ENCODE measurements at places on chromosomes 6 and 20. TPM values are rescaled to one million over a fixed set of nuclear protein-coding genes. Genes with fewer than 3 reads are reported as not detected.

Gene BACH2
- polyA plus RNA-seq: 4.5 TPM

Gene DACT2
- polyA plus RNA-seq: 4.6 TPM

Gene HCRTR2
- polyA plus RNA-seq: not detected

Gene HLA-DOB
- not detected for polyA plus RNA-seq

GRCh38 chr6:72649032-72649984 lies 27.4 kb downstream of the KCNQ5 start:
- no peak for DNase-seq

DNA sequence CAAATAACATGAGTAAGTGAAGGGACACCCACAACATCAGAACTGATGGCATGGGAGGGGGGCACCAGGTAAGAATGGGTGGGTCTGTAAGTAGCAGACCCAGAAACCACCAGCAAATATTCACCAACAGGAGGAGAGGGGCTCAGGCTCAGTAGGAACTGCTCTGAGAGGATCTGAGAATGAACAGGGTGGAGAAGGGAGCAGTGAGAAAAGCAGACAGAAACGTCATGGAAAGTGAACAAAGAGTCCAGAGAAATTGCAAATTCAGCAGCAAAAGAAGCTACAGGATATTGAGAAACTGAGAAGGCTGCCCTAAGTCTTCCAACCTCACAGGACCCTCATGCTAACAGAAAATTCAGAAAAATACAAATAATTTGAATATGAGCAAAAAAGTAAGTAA lies 121.3 kb downstream of the KIF16B start:
- no peak for DNase-seq

DNA sequence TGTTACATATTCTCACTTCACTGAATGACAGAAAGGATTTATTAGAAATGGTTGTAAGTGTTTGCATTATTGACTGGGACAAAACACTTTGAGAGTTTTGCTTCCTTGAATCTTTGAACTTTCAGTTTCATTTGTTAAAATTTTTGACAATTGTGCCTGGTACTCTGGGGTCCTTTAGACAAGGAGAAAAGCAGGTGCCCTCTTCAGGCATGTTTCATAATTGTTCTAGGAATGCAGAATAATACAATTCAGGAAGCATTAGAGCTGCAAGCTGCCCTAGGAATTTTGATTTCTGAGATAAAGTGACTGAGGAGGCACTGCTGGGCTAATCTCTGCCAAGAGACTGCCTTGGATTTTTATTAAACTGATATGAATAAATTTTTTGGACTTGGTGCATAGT lies 49.7 kb downstream of the TOP1 start:
- DNase-seq: no peak

DNA sequence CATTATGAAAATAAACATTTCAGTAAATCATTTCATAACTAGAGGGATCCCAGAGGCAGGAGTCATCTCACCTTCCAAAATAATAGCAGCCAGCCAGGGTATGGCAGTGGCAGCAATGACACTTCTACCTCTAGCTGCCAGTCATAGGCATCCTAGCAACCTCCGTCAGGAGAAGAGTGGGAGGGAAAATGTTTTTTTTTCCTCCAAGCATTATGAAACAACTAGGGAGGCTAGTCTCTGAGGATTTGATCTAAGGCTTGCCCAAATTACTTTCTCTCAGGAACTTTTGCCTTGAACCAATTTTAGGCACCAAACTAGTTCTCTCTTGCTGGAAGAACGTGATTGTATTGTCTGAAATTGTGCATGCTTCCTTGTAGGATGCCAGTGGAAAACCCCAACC lies 208.7 kb upstream of the PREP start:
- DNase-seq: no peak

GRCh38 chr20:57672164-57672563 lies 37.7 kb downstream of the PMEPA1 start:
- peak; percentile 65 for DNase-seq

DNA sequence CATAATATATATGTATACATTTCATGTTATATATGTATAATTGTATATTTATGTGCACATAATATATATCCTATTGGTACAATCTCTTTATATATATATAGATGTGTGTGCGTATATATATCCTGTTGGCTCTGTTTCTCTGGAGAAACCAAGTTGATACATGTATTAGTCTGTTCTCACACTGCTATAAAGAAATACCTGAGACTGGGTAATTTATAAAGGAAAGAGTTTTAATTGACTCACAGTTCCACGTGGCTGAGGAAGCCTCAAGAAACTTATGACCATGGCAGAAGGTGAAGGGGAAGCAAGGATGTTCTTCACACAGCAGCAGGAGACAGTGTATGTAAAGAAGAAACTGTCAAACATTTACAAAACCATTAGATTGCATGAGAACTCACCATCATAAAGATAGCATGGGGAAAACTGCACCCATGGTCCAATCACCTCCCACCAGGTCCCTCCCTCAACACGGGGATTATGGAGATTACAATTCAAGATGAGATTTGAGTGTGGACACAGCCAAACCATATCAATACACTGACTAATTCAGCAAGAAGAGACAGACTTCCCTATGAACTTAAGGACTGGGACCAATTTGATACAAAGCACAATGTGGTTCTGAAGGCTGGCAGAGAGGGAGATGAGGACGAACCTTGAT lies 14.0 kb downstream of the CST3 start:
- DNase-seq: no peak

- peak; percentile 60 for DNase-seq
These were observed 259.6 kb upstream of the EPHA7 start for GRCh38 chr6:93678841-93679454.

DNA sequence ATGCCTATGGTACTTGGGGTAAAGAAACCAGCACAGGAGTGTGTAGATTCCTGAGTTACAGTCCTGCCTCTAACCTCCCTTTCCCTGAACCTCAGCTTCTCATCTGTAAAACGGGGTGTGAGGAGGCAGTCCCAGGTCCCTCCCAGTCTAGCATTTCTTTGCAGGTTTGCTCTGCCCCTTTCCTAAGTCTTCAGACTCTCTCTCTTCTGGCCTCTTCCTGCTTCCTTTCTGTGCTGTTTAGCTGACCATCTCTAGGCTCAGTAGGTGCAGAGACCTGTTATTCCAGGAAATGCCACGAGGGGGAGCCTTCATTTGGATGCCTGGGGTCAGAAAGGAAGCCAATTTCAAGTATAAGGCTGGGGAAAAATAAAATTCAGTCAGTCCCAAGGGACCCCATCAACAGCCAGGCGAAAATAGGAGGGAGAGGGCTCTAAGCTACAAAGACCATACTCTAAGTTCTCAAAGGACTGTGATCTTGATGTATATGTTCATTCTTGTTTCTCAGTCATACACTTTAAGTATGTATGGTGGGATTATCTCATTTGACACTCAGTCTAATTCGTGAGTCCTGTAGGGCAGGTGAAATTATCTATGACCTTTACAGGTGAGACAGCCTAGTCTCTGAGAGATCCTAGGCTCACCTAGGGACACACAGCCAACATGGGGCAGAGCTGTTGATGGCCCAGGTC lies 89.1 kb downstream of the NCR2 start:
- peak; percentile 92 for DNase-seq

GRCh38 chr6:32792901-32793435 lies 23.8 kb downstream of the HLA-DOB start:
- DNase-seq: no peak
